ENCODE measurements at places on chromosomes 1 and 21.
A peak's percentile ranks its signal among the peaks of the same experiment; 100 is the strongest.

- no peak for DNase-seq
These were observed 106.8 kb downstream of the CRYAA start for GRCh38 chr21:43275421-43276211.

- DNase-seq = peak; percentile 68
These were observed at the start of gene BMP8A for GRCh38 chr1:39491146-39491921. Gene BMP8A (plus strand): TSS chr1:39491636. CDS start chr1:39491992, 356 bp downstream.

DNA sequence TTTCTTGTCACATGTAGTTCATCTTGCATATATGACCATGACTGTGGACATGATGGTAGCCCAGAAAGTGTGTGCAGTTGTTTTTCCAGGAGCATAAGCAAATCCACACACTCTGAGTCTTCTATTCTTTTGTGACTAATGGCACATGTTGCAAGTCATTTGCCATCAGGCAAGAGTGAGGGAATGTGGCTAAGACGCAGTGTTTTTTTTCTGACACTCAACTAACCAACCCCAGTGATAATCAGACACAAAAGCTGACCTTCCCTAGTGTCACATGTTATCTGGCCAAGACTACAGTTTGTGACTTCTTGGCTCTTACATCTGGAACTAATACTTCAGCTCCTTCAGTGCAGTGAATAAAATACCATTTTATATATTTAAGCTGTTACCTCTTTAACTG, 108.8 kb downstream of the ITSN1 start:
- no peak for DNase-seq

DNA sequence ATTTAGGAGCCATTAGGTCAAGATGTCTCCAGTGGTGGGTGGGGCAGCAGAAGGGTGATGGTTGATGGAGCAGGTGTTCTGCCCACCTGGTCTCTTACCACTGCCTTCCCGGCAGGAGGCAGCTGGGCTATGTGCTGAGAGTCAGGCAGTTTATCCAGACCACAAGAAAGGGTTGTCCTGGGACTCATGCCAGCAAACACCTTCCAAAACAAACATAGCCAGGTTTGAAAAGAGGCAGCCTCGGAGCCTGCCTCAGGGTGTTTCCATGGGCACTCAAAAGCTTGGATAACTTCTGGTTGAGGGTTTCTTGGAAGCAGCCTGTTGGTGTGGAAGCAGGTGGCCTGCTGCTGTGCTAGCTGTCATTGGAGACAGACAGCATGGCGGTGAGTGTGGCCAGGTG, 187.2 kb downstream of the PCP4 start:
- DNase-seq = no peak

DNA sequence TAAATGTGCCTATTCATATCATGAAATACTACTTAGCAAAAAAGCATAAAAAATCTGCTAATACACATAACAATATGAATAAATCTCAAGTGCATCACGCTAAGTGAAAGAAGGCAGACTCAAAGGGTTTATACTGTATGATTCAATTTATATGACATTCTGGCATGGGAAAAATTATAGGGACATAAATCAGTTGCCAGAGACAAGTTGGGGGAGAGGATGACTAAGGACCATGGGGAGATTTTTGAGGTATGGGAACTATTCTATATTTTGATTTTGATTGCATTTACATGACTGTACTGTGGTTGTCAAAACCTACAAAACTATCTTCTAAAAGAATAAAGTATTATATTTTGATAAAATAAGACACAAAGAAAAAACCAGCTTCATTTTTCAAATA, 650.3 kb upstream of the NR5A2 start:
- DNase-seq = no peak
